Stimulated activated naive CD4-positive, alpha-beta T cell treated with Interleukin-2 at 50 U/mL for 16 hours (primary cell): ENCODE measurements at places on chromosomes 5 and 9.
A peak's percentile ranks its signal among the peaks of the same experiment; 100 is the strongest.

DNA sequence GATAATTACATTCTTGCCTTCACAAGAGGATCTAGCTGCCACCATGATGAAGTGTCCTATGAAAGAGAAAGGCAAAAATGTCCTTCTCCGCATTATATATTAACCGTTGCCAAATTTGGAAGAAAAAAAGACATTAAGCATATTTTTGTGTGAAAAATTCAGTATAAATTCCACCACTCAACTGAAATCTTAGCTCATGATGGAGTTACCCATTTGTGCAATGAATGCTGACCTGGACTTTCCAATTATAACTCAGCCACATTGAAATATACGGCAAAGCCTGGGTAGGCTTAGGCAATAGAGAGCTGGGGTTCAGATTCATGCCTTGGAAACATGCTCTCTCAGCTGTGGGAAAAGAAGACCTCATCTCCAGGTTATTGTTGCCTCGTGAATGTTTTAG, 71.3 kb upstream of the VCAN start:
- DNase-seq, result no peak

GRCh38 chr9:108125625-108126024, 636.1 kb upstream of the KLF4 start:
- no peak for DNase-seq

DNA sequence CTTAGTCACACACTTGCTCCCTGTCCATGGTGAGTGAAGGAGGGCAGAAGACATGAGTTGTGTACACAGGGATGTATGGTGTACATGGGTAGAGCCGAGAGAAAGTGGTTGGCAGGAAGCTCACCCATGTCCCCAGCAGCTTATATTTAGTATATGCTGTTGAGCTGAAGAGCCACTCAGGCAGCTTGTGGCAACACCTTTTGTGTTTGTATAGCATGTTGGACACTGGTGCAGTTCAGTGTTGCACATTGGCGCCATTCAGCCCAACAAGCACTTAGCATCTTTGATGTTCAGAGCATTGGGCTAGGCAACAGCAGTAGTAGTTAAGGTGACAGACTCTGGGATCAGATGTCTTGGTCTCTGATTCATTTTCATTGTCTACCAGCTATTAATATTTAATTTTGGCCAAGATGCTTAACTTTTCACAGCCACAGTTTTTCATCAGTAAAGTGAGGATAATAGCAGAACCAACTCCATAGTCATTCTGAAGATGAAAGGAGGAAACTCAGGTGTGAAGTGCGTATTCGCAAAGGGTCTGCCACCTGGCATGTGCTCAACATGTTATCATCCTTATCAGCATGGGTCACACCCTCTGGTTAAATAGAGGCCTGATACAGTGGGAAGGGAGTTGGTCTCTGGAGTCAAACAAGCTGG, 184.8 kb downstream of the NR3C1 start:
- DNase-seq, result no peak

GRCh38 chr5:157951673-157952373, 92.9 kb upstream of the CLINT1 start:
- no peak for DNase-seq

GRCh38 chr9:128114326-128115186, 13.0 kb downstream of the PTGES2 start:
- no peak for DNase-seq

- DNase-seq, result no peak
Measured at GRCh38 chr5:149154650-149155049, 13.4 kb downstream of the ABLIM3 start.

- no peak for DNase-seq
Measured at GRCh38 chr9:84775056-84775643, 105.6 kb downstream of the NTRK2 start.

GRCh38 chr9:110926828-110927487, 111.3 kb downstream of the LPAR1 start:
- no peak for DNase-seq

GRCh38 chr5:58012102-58012501, 447.8 kb downstream of the PLK2 start:
- DNase-seq, result no peak

DNA sequence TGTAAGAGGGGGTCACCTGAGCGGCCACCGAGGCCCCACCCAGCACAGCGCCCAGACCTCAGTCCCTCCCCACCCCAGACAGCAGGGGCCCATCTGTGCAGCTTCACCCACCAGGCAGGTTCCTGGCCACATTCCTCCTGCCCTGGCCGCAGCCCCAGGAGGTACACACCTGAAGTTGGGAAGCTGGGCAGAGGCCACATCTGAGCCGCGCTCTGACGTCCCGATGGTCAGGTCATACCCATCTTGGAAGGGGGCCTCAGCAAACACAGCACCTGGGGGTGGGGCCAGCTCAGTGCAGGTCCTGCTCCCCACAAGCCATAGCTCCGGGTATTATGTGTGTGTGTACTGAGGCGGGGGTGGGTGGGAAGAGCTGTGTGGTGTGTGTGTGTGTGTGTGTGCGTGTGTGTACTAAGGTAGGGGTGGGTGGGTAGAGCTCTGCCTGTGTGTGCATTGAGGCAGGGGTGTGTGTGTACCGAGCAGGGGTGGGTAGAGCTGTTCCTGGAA, 5.6 kb downstream of the SPOUT1 start:
- DNase-seq, result no peak

GRCh38 chr9:72925126-72925789, 27.6 kb downstream of the ALDH1A1 start:
- no peak for DNase-seq

DNA sequence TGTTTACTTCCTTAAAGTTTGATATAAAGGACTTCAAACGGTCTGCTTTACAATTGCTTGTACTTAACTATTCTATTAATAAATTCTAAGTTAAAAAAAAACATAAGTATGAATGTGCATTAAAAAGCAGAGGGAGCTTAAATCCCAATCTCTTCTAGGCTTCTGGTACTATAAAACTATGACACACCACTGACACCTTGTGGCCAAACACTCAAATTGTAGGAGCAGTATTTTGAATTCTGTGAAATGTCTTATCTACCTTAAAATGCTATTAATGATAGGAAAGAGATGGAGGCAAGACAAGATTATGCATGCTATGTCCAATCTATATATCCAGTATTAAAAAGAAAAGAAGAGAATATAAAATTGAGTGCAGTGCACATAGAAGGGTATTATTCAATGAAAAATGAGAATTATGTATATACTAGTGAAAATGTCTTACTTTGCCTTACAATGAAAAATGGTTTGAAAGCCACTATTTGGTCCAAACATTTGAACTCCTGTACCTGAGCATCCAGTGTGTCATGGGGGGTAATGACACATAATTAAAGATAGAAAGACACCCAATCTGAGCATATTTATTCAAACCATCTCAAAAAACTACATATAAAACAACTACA, 87.6 kb downstream of the ERP44 start:
- peak; percentile 1 for DNase-seq

GRCh38 chr5:173495225-173495904, 121.1 kb downstream of the BOD1 start:
- no peak for DNase-seq

GRCh38 chr9:105154723-105155191, 89.7 kb upstream of the SLC44A1 start:
- no peak for DNase-seq

DNA sequence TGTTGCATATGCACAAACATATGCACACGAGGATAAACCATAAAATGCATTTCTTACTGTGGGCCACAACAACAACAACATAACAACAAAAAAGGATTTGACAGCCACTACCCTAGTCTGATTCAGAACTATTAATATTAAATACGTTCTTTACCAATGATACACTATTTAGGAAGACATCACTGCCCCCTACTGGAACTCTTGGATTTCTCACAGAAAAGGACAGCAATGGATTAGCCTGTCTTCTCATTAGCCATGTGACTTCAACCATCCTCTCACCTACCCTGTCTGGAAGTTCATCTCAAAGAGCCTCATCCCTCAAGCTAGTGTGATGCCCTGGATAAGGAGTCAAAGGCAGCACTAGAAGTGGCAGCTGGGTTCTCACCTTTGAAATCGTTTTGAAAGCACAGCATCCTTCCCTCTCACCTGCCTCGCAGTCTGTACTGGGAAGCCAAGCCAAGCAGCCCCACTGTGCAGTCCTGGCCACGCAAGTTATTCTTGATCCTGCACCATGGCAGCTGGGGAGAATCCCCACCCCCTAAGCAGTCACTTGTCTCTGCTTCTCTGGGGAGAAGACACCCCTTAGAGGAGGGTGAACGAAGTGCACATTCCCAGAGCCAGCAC, 64.6 kb downstream of the SH3TC2 start:
- DNase-seq, result no peak

- no peak for DNase-seq
Measured at GRCh38 chr5:103908336-103909080, 345.9 kb upstream of the NUDT12 start.
